ENCODE measurements at places on chromosomes 2 and 18.

DNA sequence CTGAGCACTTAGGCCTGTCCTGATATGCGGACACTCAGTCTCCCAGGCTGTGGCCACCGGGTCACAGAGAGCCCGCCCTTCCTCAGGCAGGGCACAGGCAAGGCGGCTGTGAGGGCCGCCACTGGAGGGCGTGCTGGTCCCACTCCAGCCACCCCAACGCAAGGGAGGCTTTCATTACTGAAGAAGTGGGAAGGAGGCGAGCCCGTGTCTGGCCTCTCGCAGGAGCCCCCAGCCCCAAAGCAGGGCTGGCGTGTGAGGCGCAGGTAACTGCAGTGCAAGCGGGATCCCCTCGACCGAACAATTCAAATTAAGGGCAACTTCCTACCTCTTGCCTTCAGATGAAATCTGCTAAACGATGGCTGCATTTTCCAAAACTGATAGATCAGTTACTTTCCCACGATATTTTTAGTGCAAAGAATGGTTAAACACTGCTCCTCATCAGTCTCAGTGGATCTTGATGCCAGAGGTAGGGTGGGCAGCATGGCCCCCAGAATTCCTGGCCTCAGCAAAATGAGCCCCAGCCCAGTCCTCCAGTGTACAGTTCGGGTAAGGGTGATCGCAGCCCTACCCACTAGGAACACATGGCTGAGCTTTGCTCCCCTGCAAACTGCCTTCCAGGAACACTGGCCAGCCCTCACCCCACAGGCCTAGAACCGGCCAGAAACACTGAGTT is 97.2 kb downstream of the SEPTIN10 start:
- H3K27me3 ChIP-seq, result no peaks in the 10 kb centered on the region
- H3K4me3 ChIP-seq, result no peak overlapping the region
- H3K27ac ChIP-seq, result no peak overlapping the region
- DNase-seq, result peak; percentile 79
- no peaks in the 10 kb centered on the region for H3K4me1 ChIP-seq

- H3K27me3 ChIP-seq, result no peaks in the 10 kb centered on the region
- H3K4me3 ChIP-seq, result no peak overlapping the region
- H3K36me3 ChIP-seq, result no peaks in the 10 kb centered on the region
- no peaks in the 10 kb centered on the region for H3K4me1 ChIP-seq
- DNase-seq, result no peak
- H3K27ac ChIP-seq, result no peak overlapping the region
These were observed 157.5 kb downstream of the TNS1 start for GRCh38 chr2:217845301-217845700.

- no peak overlapping the region for H3K27ac ChIP-seq
- H3K4me3 ChIP-seq, result no peak overlapping the region
- H3K4me1 ChIP-seq, result no peaks in the 10 kb centered on the region
- DNase-seq, result no peak
- H3K27me3 ChIP-seq, result no peaks in the 10 kb centered on the region
- no peaks in the 10 kb centered on the region for H3K36me3 ChIP-seq
These were observed 52.8 kb upstream of the ITGB6 start for GRCh38 chr2:160252900-160253299.

- peaks cover 3% of the 10 kb centered on the region for H3K4me1 ChIP-seq
- DNase-seq, result no peak
- H3K27ac ChIP-seq, result no peak overlapping the region
- H3K36me3 ChIP-seq, result no peaks in the 10 kb centered on the region
- H3K27me3 ChIP-seq, result no peaks in the 10 kb centered on the region
- no peak overlapping the region for H3K4me3 ChIP-seq
These were observed 272.1 kb upstream of the DOK6 start for GRCh38 chr18:69128566-69128965.

GRCh38 chr2:112641701-112642100 is 4.0 kb upstream of the SLC20A1 start:
- no peak overlapping the region for H3K27ac ChIP-seq
- DNase-seq, result no peak
- H3K36me3 ChIP-seq, result no peaks in the 10 kb centered on the region
- H3K4me1 ChIP-seq, result peaks cover 14% of the 10 kb centered on the region

- no peak overlapping the region for H3K4me3 ChIP-seq
- no peaks in the 10 kb centered on the region for H3K27me3 ChIP-seq
- no peak overlapping the region for H3K27ac ChIP-seq
These were observed 127.2 kb downstream of the FHOD3 start for GRCh38 chr18:36424741-36425142.

- DNase-seq, result no peak
- no peak overlapping the region for H3K4me3 ChIP-seq
- H3K27me3 ChIP-seq, result no peaks in the 10 kb centered on the region
- H3K4me1 ChIP-seq, result no peaks in the 10 kb centered on the region
These were observed 144.3 kb upstream of the MAP3K20 start for GRCh38 chr2:172931256-172931894.

DNA sequence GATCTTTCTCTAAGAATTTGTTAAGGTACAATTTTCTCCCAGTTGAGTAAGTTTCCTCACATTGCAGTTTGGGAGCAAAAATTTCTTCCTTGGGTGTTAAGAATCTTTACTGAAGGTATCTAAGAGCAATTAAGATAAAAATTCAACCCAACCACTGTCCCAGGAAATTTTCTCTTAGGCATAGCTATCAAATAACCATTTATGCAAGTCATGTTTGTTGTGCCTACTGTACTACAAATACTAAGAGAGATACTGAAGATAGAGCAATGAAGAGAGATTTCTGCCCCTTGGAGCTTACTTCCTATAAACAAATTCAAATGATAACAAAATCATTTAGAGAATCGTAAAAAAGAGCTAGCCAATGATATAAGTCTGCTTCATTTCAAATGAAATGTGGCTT is 402.8 kb downstream of the LRRTM4 start:
- no peak for DNase-seq
- H3K36me3 ChIP-seq, result no peaks in the 10 kb centered on the region
- no peak overlapping the region for H3K4me3 ChIP-seq
- no peak overlapping the region for H3K27ac ChIP-seq
- H3K4me1 ChIP-seq, result no peaks in the 10 kb centered on the region

DNA sequence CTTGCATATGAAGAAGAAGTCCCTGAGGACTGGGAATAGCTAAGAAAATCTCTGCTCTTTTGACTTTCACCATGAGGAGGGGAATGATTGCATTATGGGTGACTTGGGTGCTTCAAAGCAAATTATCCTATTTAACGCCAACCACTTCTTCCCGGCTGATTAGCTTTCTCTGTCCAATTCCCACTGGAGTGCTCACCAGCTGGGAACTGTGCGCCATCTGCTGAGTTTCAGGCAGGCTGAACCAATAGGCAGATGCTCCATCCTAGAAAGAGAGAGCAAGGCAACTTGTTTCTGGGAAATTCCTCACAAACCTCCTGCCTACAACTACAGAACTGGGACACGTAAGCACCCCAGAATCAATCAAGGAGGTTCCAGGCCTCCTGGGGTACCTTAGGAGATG is 49.4 kb downstream of the POLE4 start:
- no peak overlapping the region for H3K27ac ChIP-seq
- H3K4me1 ChIP-seq, result no peaks in the 10 kb centered on the region
- no peak for DNase-seq
- no peaks in the 10 kb centered on the region for H3K27me3 ChIP-seq
- H3K4me3 ChIP-seq, result no peak overlapping the region
- no peaks in the 10 kb centered on the region for H3K36me3 ChIP-seq

GRCh38 chr2:119259296-119259860 is 35.7 kb downstream of the STEAP3 start:
- H3K4me3 ChIP-seq, result no peak overlapping the region
- no peak overlapping the region for H3K27ac ChIP-seq
- DNase-seq, result no peak
- H3K27me3 ChIP-seq, result no peaks in the 10 kb centered on the region

DNA sequence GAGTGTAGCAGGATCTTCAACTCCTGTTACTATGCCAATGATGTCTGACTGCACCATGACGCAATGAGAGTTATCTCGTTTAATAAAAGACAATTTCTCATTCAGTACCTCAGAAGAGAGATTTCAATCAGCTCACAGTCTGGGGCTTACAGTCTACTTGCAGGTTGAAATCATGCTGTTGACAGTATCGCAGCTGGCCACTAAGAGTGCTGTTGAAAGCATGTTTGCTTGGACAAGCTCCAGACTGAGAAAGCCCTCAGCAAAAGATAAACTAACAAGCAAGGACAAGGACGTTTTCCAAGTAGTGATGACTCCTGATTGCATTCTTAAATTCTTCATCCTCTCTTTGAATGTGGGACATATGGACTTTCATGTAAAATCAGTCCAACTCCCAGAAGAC is 145.2 kb upstream of the SYT4 start:
- H3K36me3 ChIP-seq, result no peaks in the 10 kb centered on the region
- no peaks in the 10 kb centered on the region for H3K4me1 ChIP-seq
- H3K4me3 ChIP-seq, result no peak overlapping the region
- no peak overlapping the region for H3K27ac ChIP-seq
- DNase-seq, result no peak

DNA sequence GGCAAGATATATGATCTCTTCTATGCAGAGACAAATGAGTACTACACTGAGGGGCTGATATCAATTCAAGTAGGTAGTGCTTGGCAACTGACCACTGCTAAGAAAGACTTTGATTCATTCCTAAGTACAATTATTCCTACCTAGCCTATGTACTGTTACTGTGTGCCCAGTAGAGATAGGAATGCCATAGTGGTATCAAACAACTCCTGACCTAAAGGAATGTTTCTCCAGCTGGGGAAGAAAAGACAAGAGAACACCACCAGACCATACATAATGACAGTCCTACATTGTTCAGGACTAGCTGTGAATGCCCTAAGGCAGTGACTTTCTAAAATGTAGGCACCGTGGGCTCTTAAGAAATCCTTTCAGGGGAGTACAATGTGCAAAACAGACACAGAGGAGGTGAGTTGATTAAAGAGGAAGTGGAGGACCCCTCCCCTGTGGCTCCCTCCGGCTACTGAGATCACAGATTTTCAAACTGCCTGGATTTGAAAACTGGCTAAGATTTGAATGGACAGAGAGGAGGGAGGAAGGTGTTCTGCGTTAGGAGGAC is 89.1 kb downstream of the ANTXR1 start:
- H3K36me3 ChIP-seq, result no peaks in the 10 kb centered on the region
- H3K4me3 ChIP-seq, result no peak overlapping the region
- H3K4me1 ChIP-seq, result no peaks in the 10 kb centered on the region
- no peak for DNase-seq
- no peaks in the 10 kb centered on the region for H3K27me3 ChIP-seq

- H3K27ac ChIP-seq, result peak overlapping the region; percentile 90
- H3K4me3 ChIP-seq, result peak overlapping the region; percentile 84
- peaks cover 50% of the 10 kb centered on the region for H3K36me3 ChIP-seq
- no peaks in the 10 kb centered on the region for H3K27me3 ChIP-seq
- DNase-seq, result peak; percentile 51
- peaks cover 45% of the 10 kb centered on the region for H3K4me1 ChIP-seq
These were observed 638 bp downstream of the RPS7 start for GRCh38 chr2:3575534-3576262.

GRCh38 chr2:179441551-179441950 is 176.9 kb upstream of the SESTD1 start:
- no peaks in the 10 kb centered on the region for H3K4me1 ChIP-seq
- H3K27ac ChIP-seq, result no peak overlapping the region
- H3K36me3 ChIP-seq, result no peaks in the 10 kb centered on the region
- no peaks in the 10 kb centered on the region for H3K27me3 ChIP-seq
